ENCODE measurements at places on chromosomes 13 and 19.

- DNase-seq = no peak
These were observed 6.8 kb downstream of the PARP4 start for GRCh38 chr13:24505756-24506155.

GRCh38 chr19:13843104-13843921, 33.6 kb upstream of the NANOS3 start:
- DNase-seq = no peak

GRCh38 chr13:50446611-50447010, 396.9 kb downstream of the DLEU7 start:
- DNase-seq = no peak

- no peak for DNase-seq
These were observed 231.7 kb downstream of the GGACT start for GRCh38 chr13:100356889-100357288.

DNA sequence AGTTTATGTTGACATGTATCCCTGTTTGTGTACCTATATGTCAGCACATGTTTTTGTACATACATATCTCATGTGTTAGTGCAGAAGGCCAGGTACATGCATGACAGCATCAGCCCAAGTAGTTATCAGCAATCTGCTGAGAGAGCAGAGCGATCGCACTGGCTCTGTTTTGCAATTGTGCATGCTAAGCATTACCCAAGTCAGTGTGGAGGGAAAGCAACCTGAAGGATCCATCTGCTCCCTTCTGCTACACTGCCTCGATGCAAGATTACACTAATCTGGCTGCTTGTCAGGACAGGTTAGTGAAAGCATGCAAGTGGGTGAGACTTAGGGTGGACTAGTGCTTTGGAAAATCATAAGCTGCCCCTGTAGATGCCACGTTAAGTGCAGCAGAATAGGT, 211.8 kb downstream of the PCCA start:
- DNase-seq = no peak

DNA sequence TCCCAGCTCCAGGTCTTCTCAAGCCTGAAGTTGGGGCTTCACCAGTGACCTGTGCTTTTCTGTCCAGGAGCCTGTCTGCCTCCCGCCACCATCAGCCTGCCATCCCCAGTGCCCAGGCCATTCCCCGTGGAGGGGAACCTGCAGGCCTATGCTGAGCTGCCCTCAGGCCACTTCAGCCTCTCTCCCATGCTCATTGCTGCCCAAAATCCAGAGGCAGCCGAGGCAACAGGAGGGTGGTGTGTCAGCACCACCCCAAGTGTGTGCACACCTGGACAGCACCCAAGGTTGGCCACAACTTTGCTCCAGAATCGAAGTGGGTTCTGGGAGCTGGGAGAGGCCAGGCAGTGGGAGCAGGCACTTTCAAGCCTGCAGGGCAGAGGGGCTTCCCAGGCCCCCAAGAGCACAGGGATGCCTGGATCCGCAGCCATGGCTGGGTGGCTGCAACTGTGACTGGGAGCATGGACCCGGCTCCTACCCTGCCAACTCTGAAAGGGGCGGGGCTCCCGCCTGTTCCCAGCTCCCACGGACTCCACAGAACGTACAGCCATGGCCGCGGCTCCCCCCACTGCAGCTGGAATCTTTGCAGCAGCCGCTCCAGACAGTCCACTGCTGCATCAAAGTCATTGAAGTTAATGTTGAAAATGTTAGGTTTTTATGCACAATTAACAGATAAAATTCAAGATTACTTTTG, 1747.0 kb downstream of the OLFM4 start:
- no peak for DNase-seq

Measured in CD4-positive, alpha-beta memory T cell (primary cell).